ENCODE measurements at places on chromosomes 13 and 19.

- DNase-seq = no peak
Observed at GRCh38 chr19:18725841-18726770, 42.6 kb downstream of the CRTC1 start.

- DNase-seq = no peak
Observed at GRCh38 chr13:66565279-66565678, 664.9 kb downstream of the PCDH9 start.

DNA sequence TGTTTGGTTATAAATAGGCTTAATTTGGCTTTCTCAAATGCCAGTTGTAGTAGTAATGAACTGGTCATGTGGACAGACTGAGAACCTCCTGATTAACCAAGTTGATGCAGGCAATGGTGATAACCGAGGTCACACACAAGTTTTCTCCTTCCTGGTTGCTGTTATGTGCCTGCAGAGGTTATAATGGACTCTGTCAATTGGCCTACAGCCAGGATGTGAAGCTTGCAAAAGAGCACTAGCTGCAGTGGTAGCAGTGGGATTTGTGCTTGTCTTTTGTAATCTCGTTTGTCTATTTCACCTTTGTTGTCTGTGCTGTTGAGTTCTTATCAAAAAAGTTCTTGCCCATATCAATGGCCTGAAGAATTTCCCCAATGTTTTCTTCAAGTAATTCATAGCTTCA, 20.6 kb downstream of the OR10H3 start:
- no peak for DNase-seq

GRCh38 chr13:45162194-45162593, 38.7 kb downstream of the KCTD4 start:
- DNase-seq = no peak

- DNase-seq = no peak
Observed at GRCh38 chr13:107554460-107554859, 660.9 kb downstream of the LIG4 start.

DNA sequence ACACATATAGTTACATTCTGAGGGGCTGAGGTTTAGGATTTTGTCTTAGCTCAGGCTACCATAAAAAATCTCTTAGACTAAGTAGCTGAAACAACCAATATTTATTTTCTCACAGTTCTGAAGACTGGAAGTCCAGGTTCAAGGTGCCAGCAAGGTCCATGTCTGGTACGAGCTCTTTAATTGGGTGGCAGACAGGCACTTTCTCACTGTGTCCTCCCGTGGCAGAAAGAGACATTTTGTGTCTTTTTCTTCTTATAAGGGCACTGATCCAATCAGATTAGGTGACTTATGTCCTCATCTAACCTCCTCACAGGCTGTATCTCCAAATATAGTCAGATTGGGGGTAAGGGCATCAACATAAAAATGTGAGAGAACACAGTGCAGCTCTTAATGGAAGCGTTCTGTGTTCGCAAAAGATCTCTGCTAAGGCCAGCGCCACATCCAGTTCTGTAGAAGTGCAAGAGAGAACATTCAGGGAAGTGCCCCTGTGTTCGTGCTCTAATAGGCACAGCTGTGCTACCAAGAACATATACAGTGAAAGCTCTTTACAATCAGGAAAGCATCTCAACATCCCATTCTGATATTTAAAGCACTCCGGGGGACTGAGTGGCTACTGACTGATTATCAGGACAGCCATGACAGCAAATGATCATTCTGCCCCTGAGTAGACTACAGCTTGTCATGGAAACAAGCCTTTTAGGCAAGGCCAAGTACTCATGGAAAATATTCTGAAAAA, 819.2 kb downstream of the LIG4 start:
- DNase-seq = no peak

- no peak for DNase-seq
Observed at GRCh38 chr13:77310161-77310560, 16.7 kb downstream of the MYCBP2 start.

GRCh38 chr19:16139752-16140151, 3.7 kb upstream of the HSH2D start:
- DNase-seq = no peak
